CD8-positive, alpha-beta memory T cell (primary cell): ENCODE measurements at places on chromosomes 6 and 20.

DNA sequence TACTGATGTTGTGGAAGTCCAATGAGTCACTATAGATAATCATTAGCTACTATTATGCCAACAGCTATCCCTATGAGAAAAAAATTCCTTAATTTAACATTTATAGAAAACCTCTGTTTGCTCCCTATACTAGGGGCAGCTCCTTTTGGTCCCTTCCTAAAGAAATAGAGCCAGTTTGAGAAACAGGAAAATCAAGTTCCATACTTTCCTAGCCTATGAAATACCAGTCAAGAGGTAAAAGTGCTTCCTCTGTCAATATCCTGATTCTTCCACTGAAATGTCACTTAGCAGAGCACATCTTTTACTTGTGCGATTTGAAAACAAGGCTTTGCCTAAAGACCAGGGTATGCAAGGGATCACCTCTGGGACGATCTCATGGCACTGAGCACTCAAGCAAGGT is 14.5 kb upstream of the TRIM39 start:
- DNase-seq: no peak

DNA sequence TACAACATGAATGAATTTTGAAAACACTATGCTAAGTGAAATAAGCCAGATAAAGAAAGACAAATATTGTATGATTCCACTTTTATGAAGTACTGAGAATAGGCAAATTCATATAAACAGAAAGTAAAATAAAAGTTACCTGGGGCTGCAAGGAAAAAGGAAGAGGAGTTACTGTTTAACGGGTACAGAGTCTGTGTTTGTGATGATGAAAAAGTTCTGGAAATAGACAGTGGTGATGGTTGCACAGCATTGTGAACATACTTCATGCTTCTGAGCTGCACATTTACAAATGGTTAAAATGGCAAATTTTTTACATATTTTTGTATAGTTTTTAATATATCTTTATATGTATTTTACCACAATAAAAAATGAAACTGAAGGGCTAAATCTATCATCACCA is 29.4 kb downstream of the EPB41L2 start:
- DNase-seq: no peak

- no peak for DNase-seq
Observed at GRCh38 chr6:24504287-24504648, 9.5 kb downstream of the ALDH5A1 start.

GRCh38 chr6:11423072-11423471 is 114.5 kb upstream of the TMEM170B start:
- no peak for DNase-seq

- DNase-seq: no peak
Observed at GRCh38 chr6:37556881-37557644, 57.4 kb upstream of the CCDC167 start.

GRCh38 chr20:51609251-51609650 is 66.7 kb upstream of the NFATC2 start:
- DNase-seq: no peak

GRCh38 chr6:128439627-128440026 is 80.8 kb downstream of the PTPRK start:
- no peak for DNase-seq
